ENCODE measurements at places on chromosomes 2 and 18.

GRCh38 chr2:129872446-129872845, 107.0 kb upstream of the RAB6C start:
- no peak for DNase-seq

DNA sequence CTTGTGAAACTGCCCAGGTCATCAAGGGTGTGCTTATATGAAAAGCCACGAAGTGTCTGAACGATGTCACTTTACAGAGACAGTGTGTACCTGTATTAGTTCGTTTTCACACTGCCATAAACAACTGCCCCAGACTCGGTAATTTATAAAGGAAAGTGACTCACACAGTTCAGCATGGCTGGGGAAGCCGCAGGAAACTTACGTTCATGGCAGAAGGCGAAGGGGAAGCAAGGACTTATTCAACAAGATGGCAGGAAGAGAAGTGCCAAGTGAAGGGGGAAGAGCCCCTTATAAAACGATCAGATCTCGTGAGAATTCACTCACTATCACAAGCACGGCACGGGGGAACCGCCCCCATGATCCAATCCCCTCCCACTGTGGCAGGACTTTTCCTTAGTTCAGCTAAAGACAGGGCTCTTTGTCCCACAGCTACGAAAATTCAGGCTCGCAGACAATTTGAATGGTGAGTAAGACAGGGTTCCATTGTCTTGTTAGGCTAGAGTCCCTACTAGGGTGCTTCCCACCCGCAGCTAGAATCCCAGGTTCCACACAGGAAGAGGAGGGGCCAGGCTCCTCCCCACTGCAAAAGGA, 20.1 kb downstream of the TMEM177 start:
- DNase-seq = no peak

DNA sequence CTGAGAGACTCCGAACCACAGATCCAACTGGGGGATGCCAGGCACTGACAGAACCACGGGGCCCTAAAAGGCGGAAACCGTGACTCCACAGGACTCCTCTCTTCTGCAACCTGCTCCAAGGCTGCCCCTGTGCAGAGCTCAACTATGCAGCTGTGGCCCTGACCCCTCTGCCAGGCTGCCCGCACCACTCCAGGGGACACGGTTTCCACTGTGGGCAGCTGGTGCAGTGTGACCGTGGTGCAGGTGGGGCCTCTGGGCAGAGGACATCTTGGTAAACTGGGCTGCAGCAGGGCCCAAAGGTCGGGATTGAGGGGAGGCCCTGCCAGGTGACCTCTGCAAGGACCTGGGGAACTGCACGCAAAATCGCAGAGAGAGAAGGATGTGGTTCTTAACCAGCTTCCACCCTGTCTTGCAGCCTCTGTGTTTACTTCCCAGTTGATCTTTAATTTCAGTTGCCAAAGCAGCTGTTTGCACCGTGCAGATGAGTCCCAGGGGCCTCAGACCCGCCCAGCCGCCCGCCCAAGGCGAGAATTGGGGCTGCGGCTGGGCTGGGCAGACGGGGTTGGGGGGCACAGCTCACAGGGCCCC, 104.6 kb upstream of the CTDP1 start:
- no peak for DNase-seq

GRCh38 chr2:60496956-60497355, 56.5 kb downstream of the BCL11A start:
- DNase-seq = no peak

DNA sequence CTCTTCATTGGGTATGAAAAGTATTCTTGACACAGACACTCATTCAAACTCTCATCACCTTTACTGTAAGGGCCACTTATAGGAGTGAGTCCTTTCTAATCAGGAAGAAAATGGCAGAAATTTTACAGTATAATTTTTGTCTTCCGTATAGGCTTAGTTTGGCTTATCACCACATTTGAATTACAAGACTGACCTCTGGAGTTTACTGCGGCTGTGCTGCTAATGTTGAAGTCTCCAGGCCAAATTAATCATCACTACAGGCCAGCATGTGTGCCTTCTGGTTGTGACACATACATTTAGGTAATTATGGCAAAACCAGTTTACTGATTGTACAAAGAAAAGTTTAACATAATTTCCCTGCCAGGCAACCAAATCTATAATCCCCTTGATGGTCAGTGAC, 753.6 kb upstream of the GCFC2 start:
- no peak for DNase-seq

GRCh38 chr2:216925636-216926366, 65.9 kb upstream of the TNP1 start:
- DNase-seq = no peak

DNA sequence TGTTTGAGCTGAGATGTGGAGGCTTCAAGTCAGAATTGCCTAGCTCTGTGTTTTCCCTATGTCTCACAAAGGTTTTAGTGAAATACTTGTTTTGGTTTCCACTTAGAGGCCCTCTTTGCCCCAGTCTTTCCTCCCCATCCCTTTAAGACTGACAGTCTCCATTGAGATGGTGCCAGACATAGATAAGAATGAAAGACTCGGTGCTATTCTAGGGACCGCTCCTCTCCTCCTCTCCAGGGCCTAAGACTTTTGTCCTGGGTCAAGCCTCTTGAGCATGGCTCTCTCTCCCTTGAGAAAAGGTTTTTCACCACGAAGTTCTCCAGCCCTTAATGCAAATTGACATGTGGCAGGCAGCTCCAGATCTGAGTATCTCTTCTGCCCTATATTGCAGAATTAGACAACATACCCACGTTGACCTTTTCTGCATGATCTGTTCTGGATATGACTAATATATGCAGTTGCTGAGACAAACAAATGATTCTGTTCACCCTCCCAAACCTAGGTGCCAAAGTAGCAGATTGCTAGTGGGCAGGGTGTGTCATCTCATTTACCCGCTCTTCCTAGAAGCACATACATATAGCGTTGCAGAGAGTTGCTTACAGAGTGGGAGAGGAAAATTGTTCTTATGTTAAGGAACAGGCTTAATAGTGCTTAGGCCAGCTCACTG, 47.5 kb upstream of the ACSL3 start:
- DNase-seq = no peak

GRCh38 chr2:241984271-241984655, 114.7 kb downstream of the RTP5 start:
- no peak for DNase-seq

GRCh38 chr18:45336448-45336847, 278.8 kb upstream of the SLC14A2 start:
- DNase-seq = no peak

GRCh38 chr2:80014637-80015036, 289.9 kb downstream of the LRRTM1 start:
- no peak for DNase-seq

- DNase-seq = no peak
Observed at GRCh38 chr2:236568068-236568921, 1.3 kb upstream of the ACKR3 start.

DNA sequence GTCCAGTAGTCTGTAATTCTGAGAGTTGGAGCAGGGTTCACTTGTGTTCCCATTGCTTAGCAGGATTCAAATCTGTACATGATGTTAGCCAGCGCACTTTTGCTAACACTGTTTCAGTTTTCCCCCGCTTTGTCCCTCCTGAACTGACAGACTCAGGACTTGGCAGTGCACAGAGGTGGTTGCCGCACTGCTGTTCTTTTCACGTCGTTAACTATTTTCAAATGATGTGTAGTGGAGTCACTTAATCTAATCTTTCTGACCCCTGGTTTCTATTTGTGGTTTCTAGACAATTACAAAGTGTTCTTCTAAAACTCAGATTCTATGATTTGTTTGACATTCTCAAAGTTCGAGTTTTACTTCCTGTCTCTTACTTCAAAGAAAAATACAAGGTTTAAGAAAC, 234.5 kb downstream of the RBM43 start:
- DNase-seq = no peak

DNA sequence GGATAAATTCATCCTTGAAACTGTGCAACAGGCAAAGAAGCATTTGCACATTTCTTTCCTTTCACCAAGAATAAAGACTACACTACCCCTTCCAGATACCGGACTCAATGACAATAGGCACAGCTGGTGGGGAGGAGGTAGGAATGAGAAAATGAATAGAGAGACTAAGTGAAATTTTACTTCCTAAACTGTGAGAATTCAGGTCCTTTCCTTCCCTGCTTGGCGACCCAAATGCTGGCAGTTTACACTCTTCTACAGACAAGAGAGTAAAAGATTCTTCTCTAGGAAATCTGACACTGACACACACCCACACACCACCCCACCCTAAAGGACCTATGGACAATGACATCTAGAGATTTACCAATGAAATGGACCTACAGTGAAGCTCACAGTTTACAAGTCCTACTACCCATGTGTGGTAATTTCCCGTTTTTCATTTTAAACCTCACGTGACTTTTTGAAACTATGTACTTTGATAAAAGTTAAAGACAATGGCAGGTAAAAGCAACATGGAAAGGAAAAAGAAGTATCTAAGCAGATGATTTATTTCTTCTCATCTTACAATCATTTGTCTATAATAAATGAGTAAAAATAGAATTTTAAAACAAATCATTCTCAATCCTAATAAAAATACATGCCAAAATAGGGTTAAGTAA, 27.9 kb downstream of the REV1 start:
- no peak for DNase-seq

DNA sequence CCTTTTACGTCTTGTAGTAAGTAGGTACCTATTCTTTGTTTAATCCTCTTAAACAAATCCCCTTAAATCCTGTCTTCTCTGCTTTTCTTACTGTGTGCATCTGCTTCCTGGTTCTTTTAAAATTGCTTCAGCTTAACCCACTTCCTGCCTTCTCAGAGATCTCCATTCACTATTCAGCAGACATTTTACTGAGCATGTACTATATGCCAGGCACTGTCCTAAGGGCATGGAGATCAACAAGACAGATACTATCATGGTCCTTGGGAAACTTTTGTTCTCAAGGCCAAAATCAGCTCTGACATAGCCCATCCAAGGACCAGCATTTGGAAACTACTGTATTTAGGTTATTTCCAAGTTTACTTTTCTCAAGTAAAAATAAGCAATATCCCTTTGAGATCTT, 227.5 kb downstream of the TPGS2 start:
- no peak for DNase-seq

DNA sequence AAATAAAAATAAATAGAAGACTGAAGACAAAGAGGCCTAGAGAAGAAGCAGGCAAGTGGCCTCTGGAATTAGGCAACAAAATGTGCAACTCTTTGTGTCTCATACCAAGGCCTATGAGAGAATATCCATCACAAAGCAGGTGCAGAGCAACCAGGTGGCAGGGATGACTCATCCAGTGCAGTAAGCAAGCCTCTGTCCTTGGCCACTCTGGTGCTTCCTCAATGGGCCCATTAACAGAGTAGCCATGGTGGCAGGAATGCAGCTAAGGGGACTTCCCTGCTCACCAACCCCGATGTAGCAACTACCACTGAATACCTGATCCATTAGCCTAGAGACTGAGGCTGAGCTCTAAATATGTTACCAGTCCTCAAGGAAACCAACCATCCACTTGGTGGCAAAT, 11.0 kb upstream of the EPG5 start:
- no peak for DNase-seq

DNA sequence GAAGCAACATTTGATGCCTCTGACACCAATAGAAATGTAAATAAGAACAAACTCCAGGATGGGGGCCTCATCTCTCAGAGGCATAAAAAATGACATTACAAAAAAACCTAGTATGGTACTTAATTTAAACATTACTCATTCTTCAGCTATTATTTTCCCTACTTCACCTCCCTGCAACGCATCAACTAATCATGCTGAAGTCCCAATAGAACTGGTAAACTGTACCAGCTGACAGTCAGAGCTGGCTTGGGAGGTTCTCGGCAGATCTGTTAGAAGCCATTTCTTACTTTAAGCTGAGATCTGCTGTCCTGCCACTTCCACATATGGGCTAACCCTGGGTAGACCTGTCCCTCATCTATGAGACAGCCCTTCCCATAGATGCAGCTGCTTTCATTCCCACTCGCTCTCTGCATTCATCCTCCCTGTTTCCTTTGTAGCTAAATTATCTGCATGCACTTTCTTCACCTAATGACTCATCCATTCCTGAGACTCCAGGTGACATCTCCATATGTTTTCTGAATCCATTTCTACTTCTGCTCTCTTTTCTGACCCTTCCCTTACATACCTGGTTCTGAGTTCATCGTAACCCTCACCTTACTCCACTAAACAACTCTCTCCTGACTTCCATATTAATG, 108.1 kb downstream of the AOX1 start:
- no peak for DNase-seq

Measured in stimulated activated CD4-positive, alpha-beta T cell treated with anti-CD3 and anti-CD28 coated beads, TNF-alpha, amount 100 ng/mL, for 48 hours (primary cell).